Activated CD8-positive, alpha-beta memory T cell treated with anti-CD3 and anti-CD28 coated beads for 24 hours (primary cell): ENCODE measurements at places on chromosomes 12 and 14.

GRCh38 chr12:91766454-91766853 is 379.2 kb downstream of the BTG1 start:
- no peak for DNase-seq

DNA sequence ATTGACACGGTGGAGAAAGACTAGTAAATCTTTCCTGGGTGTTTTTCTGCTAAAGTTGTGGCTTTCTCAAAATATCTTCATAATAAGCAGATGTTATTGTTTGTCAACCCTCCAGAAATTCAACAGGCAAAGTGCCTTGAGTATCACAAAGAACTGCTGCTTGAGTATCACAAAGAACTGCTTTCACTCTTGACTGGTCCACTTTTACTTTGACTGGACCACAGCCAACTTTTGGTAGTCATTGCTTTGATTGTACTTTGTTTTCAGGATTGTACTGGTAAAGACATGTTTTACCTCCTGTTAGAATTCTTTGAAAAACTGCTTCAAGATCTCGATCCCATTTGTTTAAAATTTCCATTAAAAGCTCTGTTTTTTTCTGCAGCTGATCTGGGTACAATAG is 62.6 kb downstream of the PDZRN4 start:
- no peak for DNase-seq

DNA sequence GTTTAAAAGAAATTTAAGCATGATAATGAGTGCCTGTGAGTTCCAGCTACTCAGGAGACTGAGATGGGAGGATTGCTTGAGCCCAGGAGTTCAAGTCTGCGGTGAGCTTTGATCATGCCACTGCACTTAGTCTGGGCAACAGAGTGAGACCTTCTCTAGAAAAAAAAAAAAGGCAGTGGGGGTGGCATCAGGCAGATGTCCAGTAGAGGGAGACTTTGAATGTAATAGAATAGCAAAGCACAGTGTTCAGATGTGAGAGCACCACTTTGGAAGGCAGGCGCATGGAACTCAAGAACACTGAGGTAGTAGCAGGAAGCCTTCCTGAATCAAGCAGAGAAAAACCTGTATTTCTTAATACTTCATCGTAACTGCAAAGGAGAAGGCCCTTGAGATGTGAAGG is 394.5 kb upstream of the GARIN6 start:
- no peak for DNase-seq

DNA sequence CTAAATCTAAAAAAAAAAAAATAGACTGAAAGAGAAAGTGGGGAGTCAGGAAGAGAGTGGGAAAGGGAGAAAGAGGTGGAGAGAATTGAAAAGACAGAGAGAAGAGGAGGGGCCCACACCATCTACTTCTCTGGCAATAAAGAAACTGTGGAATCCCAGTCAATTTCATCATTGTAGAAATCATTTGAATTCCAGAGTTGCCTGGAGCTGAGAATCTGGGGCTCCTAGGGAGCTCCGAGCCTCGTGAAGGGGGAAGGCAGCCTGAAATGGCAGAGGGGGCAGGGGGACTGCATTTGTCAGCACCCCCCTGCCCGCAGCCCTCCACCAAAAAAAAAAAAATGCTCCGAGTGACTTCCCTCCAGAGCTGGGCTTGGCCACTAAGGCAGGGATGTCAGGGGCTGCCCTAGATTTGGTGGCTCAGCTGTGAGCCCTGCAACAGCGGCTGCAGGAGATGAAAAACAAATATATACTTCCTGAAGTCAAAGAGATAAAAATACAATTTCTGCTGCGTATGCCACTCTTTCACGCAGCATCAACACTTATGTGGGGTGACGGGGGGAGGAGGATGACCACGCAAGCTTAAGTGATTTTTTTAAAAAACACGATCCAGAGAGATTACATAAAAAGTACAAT is 80.5 kb downstream of the BCL11B start:
- no peak for DNase-seq

DNA sequence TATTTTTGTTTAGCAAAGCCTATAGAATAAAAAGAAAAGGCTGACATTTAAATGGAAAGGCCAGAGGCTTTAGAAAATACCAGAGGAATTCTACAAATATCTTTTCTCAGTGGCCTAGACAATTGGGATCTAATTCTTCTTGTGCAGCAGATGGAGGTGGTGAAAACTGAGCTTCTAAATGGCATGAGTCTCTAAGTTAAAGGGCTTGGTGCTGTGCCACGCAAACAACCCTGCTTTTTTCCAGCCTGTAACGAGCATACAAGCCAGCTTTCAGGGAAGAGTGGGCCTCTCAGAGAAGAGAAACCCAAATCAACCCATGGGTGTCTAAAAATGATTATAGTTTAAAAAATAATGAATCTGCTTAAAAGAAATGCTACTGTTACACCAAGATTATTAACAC is 237.9 kb upstream of the NAV3 start:
- no peak for DNase-seq

- DNase-seq: no peak
These were observed 229.8 kb upstream of the FLRT2 start for GRCh38 chr14:85300107-85300506.

DNA sequence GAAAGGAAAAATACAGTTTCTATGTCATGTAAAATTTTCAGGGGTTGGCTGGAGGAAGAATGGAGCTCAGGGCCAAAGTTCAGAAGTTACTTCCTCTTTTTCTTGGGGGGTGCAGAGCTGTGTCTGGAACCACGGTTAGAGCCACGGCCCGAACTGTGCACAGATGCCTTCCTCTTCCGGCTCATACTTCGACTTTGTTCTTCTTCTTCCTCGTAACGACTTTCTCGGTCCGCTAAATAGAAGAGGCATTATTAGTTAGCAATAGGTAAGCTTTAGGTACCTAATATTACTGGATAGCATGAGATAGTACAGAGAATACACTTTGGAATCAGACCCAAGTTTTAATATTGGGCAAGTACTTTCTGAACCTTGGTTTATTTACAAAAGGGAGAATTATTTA is 31.2 kb downstream of the SUPT16H start:
- DNase-seq: no peak

- DNase-seq: no peak
These were observed 81.3 kb upstream of the DUSP6 start for GRCh38 chr12:89433634-89434033.

DNA sequence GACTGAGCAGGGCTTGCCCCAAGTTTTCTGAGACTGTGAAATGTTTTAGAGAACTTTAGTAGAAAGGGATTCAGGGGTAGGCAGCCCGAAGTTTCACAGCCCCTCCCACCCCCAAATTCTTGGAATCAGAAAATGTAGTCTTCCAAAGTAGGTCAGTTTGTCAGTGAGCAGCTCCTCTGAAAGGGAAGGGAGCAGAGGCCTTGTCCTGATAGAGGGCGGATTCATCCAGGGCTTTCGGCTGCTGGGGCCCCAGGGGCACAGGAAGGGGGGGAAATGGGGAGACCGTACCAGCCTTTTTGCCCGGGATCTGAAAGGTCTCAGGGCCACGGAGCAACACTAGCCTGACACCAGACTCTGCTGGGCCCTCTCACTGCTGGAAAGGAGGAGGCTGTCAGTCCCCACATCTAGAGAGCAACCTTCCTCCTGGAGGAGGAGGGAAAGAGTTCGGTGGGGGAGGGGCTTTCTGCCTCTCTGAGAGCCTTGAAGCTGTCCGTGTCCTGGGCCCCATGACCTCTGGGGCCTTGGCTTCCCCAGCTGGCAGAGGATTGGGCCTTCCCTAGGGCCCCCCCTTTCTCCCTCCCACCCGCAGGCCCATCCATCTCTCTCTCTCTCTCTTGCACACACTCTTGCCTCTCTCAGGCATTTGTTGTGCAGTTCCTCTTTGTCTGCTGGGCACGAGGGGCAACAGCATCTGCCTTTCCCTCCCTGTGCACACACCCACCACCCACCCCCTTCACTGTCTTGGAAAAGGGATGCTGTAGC is at the start of gene IKZF4:
IKZF4 (plus strand) TSS at position 621 of the 762 bp plus-strand sequence. CDS start 451 bp downstream, outside the sequence.
- DNase-seq: peak; percentile 68

- DNase-seq: no peak
These were observed 34.8 kb upstream of the FRMD6 start for GRCh38 chr14:51616724-51617409.

- DNase-seq: no peak
These were observed 234.5 kb downstream of the SNAPC1 start for GRCh38 chr14:61996753-61997152.

- no peak for DNase-seq
These were observed 112.6 kb downstream of the RIMBP2 start for GRCh38 chr12:130603396-130603965.

DNA sequence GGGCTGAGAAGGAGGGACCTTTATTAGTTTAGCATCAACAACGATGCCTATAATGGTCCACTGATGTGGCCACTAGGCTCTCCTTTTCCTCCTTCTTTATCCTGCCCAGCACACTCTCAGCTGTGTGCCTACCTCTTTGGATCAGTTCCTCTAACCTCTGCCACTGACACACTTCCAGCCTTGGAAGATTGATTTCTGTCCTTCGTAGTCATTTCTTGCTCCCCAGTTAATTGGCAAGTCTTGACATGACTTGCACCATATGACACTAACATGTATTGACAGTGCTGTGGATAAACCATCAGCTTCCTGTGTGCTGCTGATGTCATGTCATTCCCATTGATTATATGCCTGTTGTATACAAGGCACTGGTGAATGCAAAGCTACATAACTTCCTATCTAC is 90.2 kb upstream of the PLEKHG7 start:
- DNase-seq: no peak

DNA sequence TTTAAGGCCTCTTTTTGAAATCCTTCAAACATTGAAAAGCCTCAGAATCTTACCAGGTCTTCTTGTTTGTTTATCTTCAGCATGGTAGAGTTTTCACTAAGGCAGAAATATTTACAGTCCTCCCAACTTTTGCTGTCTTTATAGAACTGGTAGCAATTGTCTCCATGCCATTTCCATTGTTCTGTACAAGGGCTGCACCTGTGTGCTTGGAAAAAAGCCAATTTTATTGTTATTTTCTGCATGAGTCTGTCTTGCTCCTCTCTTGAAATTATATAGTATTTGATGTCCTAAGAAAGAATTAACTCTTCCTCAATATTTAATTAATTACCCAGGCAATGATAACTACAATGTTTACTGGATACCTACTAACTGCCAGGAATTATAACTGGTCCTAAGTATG is 23.3 kb downstream of the CLEC1A start:
- DNase-seq: no peak

- DNase-seq: no peak
These were observed 29.0 kb downstream of the TRMT5 start for GRCh38 chr14:60951776-60952435.

GRCh38 chr14:32847867-32848266 is 90.8 kb upstream of the NPAS3 start:
- DNase-seq: no peak

DNA sequence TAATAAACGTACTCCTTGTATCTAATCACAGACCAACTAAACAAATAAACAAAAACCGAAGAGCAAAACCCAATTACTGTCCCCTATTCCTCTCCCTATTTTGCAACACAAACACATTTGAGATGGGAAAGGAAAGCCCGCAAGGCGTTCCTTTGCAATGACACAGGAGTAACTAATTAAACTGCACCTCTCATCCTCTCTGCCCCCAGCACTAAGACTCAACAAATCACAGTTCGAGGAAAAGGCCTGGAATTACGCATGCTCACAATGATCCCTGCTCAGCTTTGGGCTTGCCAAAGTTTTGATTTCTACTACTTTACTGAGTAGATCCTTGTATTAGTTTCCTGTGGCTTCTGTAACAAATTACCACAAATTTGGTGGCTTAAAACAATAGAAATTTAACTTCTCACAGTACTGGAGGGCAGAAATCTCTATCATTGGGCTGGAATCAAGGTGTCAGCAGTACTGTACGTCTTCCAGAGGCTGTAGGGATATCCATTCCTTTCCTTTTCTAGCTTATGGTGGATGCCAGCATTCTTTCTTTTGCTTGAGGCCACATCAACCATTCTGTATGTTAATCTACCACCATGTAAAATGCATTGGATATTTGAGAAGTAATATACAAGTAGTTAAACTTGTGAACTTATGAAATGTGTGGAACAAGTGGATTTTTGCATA is 123.0 kb downstream of the NAV3 start:
- DNase-seq: no peak

DNA sequence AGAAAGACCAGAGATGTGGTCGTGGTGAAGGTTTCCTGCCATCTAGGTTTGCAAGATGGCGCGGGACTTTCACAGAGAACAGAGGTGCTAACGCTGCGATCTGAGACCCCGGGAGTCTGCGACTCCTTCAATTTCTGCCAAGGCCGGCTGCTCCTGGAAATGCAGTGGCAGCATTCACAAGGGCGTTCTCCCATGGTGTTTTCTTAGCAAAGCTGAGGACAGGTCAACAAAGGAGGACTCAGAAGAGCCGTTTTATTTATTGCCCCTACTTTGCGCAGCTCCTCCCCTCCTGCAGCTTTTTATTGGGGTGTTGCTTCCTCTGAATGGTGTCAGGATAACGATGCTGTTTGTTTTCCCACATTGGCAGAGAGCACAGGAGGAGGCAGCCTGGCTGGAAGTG is 86.3 kb downstream of the TMEM132C start:
- DNase-seq: no peak

DNA sequence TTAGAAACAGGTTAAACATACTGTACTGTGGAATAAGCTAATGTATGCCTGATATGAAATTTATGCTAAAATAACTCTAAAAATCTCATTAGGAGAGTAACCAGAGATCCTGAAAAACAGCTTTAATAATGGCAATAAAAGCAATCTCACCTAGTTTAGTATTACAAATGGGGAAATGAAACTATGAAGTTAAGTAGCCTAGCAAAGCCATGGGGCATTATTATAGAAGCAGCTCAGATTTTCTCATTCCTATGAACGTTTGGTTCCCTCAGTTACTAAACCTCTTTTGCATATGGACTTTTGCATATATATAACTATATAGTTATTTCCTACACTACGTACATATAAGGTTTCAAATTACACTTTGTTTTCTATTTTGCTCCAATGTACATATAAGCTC is 25.0 kb upstream of the APPL2 start:
- DNase-seq: no peak

DNA sequence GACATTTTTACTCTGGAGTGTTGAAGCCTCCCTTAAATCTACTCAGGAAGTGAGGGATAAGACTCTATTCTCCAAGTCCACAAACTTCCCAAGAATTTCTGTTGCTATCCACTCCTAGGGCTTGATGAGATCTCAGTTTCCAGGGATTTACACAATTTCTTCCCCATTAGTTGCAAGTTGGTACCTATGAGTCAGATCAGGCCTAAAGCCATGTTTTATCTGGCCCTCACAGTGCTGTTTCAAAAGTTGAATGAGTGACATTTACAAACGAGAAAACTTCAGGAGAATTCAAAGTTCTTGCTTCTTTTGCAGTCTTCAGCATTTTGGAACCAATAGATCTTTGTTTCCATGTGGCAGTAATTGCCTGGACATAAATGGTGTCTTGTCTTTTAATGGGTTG is 156.4 kb upstream of the SYT10 start:
- no peak for DNase-seq

GRCh38 chr14:100526632-100527031 is 60.6 kb downstream of the BEGAIN start:
- DNase-seq: no peak

DNA sequence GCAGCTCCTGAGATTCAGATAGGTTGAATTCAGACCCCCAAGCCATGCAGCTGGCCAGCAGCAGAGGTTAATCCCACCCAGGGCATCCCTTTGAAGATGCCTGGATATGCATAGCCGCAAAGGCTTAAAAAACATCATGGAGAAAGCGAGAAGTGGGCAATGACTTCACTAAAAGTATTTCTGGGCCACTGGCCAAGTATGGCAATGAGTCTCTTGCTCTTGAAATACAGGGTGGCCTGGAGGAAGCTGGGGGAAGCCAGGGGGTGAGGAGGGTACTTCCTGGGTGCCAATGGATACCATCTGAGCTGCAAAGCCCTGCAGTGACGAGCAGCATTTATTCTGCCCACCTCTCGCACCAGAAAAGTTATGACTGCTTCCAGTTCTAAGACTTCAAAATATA is 539.3 kb upstream of the TBX3 start:
- DNase-seq: no peak

GRCh38 chr12:83198291-83199015 is 511.7 kb downstream of the TMTC2 start:
- DNase-seq: no peak
